ENCODE measurements at places on chromosomes 12 and 14.
A peak's percentile ranks its signal among the peaks of the same experiment; 100 is the strongest.

GRCh38 chr12:105588106-105588505, 257.6 kb downstream of the C12orf75 start:
- no peak for DNase-seq

GRCh38 chr12:112900298-112901145, 6.2 kb upstream of the OAS1 start:
- DNase-seq = no peak

DNA sequence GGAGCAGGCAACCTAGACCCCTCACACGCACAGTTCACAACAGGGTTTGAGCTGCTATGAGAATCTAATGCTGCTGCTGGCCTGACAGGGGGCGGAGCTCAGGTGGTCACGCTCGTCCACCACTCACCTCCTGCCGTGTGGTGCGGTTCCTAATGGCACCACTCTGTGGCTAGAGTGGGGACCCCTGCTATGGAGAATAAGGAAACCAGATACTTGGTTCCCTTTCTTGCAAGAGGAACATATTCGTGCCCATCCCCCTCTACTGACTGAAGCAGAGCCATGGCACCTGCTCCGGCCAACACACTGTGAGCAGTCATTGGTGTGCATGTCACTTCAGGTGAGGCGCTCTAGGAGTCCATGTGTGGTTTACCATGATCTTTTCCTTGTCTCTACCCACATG, 30.4 kb upstream of the RIMBP2 start:
- no peak for DNase-seq

DNA sequence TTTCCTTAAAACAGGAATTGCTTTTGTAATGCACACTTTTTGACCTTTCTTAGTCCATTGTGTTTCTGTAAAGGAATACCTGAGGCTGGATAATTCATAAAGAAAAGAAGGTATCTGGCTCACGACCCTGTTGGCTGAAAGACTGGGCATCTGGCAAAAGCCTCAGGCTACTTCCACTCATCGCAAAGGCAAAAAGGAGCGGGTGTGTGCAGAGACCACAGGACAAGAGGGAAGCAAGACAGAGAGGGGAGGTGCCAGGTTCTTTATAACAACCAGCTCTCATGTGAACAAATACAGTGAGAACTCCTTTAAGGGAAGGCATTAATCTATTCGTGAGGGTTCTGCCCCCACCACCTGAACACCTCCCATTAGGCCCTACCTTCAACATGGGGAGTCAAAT, 182.1 kb downstream of the C12orf50 start:
- no peak for DNase-seq

- peak; percentile 39 for DNase-seq
These were observed 46.5 kb upstream of the IFNG-AS1 start for GRCh38 chr12:67942724-67943123.

DNA sequence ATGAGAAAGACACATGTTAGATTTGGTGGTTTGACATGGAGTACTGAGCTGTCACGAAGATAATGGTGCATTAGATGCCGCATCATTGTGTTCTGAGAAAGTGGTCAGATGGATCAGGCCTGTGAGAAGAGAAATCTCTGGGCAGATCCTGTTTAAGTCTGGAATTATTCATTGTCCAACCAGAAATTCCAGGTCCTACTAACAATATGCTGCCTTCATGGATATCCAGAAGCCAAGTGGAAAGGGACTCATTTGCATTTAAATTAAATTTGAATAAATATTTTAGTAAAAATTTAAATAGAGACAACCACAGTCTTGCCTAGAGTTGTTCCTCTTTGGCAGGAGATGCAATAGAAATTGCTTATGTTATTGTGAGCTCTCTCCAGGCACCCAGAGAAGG, 330.5 kb upstream of the TMEM132C start:
- no peak for DNase-seq

DNA sequence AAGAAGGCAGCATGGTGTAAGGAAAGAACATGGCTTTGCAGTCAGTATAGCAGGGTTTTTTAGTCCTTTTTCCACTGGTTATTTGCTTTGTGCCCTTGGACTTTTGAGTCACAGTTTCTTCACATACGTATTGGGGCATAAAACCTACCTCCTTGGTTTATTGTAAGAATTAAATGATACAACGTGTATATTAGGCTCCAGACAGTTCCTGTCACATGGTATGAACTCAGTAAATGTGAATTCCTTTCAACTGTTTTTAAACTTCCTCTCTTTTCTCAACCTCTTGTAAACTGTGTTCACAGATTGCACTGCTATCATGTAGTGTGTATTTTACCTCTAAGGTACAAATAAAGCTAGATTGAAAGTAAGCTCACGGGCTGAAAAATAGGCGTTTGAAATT, 29.5 kb downstream of the MSRB3 start:
- no peak for DNase-seq

DNA sequence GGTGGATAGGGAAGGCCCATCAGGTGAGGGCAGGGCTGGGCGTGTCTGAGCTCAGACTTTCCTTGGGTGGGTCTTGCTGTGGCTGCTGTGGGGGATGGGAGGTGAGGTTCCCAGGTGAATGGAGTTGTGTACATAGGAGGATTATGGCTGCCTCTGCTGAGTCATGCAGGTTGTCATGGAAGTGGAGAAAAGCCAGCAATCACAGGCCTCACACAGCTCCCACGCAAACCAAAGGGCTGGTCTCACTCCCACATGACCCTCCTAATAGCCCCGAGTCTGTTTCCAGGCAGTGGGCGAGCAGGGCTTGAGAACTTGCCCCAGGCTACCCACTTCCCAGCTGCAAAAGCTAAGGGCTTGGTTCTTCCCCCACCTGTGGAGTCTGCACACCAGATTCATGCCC, 149.5 kb downstream of the IPO8 start:
- no peak for DNase-seq

- no peak for DNase-seq
These were observed 95.2 kb downstream of the RASSF9 start for GRCh38 chr12:85741046-85741445.

DNA sequence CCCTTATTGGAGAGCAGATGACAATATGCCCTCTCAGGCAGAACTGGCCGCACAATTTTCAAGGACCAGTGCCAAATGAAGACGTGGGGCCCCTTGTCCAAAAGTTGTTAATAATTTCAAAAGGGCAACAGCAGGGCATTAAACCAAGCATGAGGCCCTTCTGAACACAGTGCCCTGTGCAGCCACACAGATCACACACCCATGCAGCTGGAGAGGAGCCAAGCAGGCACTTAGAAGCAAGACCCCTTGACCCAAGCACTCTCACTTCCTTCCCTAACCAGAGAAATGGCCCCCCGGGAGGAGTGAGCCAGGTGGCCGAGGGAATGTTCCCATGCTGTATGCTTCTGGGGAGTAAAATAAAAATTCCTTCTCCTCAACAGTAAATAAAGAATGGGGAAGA, 114.0 kb upstream of the TMPO start:
- no peak for DNase-seq

DNA sequence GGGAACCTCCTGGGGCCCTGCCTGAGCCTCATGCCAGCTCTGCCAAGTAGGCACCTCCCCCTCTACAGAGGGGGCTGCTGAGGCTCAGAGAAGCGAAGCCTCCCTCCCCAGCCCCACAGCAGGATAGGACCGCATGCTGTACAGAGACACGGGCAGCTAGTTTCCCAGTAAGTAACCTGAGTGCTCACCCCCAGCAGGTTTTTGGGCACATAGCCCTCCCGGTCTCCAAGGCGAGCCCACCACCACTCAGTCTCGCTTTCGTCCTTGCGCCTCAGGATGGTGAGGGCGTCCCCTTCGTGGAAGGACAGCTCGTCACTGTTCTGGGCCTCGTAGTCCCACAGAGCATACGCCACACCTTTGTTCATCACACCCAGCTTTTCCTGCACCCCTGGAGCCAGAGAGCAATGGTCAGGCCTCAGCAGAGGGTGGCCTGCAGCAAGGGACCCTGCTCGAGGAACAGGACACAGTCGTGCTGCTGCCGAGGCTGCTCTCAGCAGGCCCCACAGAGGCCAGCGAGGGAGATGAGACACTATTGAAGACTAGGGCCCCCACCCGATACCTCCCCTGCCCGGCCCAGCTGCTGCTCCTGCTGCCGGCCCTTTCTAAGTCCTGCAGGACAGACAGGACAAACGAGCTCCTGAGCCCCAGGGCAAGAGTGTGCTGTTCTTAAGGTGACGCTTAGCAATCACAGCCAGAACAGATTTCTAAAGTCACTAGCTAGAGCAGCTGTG, 20.4 kb downstream of the ZFYVE21 start:
- DNase-seq = no peak

Measured in right hindlimb (tissue), 1 donor.